ENCODE measurements at places on chromosomes 6 and 20.

GRCh38 chr20:51259455-51259854 lies 236.5 kb upstream of the KCNG1 start:
- DNase-seq = no peak

DNA sequence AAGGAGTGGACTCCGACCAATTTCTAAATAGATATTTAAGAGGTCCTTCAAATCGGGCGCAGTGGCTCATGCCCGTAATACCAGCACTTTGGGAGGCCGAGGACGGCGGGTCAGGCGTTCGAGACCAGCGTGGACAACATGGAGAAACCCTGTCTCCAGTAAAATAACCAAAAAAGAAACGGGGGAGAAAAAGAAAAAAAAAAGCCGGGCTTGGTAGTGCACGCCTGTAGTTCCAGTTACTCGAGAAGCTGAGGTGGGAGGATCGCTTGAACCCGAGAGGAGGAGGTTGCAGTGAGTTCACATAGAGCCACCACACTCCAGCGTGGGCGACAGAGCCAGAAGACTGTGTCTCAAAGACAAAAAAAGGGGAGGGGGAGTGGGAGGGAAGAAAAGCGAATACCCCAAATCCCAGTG lies 53.3 kb upstream of the HFE start:
- DNase-seq = no peak

DNA sequence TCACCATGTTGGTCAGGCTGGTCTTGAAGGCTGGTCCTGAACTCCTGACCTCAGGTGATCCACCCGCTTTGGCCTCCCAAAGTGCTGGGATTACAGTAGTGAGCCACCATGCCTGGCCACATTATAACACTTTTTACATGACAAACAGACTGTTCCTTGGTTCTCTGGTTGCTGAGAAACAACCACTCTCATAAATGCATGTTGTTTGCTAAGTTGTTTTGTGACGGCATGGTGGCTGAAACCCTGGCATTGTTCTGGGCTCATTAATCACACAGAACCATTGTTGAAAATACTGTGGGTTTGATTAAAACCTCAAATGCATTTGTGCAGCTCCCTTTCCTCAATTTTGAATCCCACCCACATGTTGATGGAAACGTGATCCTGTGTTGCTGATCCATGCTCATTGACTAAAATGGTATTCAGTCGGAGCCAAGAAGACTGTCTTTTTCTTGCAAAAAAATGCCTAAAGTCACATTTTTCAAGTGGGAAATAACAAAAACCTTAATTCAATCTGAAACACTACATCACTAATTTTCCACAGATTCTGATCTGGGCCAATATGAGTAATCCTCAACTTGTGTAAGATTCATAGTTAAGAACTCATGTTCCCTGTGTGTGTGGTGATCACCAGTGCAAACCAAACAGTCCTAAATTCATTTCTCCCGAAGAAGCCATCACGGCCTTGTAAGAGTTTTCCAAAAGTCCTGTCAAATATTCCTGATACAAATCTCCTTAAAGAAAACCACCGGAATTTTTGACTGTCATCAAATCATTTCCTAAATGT lies 132.8 kb downstream of the FNDC1 start:
- DNase-seq = no peak

- no peak for DNase-seq
Observed at GRCh38 chr6:169899481-169900145, 148.2 kb downstream of the ERMARD start.

- no peak for DNase-seq
Observed at GRCh38 chr6:131948692-131949619, 2.2 kb downstream of the CCN2 start.

GRCh38 chr20:52236292-52236691 lies 44.7 kb upstream of the ZFP64 start:
- no peak for DNase-seq

- DNase-seq = no peak
Observed at GRCh38 chr20:51326201-51326819, 216.2 kb downstream of the NFATC2 start.

DNA sequence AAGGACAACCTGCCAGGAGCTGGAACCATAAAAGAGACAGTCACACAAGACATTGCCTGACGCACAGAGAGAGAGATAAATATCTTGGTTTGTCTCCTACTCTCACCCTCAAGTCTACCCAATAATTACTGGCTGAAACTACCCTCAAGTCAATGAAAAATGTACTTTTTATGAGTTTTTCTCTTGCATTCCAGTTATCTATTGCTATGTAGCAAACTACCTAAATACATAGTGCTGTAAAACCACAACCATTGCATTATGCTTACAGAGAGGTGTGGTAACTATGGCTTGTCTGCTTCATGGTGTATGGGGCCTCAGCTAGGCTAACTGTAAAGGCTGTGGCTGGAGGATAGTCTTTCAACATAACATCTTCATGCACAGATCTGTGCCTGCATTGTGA lies 247.8 kb downstream of the HAO1 start:
- no peak for DNase-seq

GRCh38 chr6:147755999-147756398 lies 247.5 kb downstream of the SAMD5 start:
- no peak for DNase-seq

GRCh38 chr6:57108691-57109090 lies 18.7 kb downstream of the ZNF451 start:
- no peak for DNase-seq

DNA sequence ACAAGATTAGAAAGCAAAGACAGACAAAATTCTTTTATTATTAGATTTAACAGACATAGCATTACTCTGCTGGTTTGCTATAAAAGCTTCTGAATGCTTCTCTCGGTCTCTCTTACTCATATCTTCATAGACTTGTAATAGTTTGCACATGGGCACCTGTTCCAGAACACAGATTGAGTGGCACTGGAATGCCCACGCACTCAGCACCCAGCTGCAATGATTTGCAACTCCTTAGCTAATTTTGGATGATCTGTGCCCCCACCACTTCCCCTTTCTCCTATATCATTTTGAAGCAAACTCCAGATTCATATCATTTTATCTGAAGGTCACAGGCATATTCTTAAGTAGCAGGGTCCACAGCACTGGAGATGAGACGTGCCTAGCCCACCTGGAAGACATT lies 148.8 kb downstream of the CFAP61 start:
- no peak for DNase-seq

DNA sequence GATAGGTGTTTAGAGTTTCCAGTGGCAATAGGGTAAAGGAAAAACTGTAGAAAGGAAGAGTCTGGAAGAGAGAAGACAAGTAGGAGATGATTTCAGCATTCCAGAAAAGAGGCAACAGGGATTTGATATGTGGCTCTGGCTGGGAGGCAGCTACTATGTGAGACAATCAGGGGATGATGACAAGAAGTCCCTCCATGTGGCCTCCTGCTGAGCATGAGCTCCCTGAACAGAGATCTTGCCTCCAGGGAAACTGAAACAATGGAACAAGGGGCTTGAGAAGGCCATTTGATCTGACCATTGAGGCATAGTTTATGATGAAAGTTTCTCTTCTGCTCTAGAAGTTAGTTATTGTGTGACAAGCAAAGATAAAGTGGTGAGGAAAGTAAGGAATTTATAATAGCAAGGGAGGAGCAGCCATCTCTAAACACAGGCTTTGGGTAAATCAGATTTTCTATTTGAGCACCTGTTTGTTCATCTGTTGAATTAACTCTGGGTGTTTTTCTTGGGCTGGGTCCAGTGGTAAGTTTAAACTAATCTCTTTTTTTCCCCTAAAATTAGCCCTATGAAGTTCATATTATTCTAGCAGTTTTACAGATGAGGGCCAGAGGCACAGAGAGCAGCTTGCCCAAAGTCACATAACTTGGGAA lies 3.0 kb upstream of the GPX5 start:
- DNase-seq = no peak

GRCh38 chr6:67642582-67642981 lies 992.5 kb upstream of the ADGRB3 start:
- no peak for DNase-seq

DNA sequence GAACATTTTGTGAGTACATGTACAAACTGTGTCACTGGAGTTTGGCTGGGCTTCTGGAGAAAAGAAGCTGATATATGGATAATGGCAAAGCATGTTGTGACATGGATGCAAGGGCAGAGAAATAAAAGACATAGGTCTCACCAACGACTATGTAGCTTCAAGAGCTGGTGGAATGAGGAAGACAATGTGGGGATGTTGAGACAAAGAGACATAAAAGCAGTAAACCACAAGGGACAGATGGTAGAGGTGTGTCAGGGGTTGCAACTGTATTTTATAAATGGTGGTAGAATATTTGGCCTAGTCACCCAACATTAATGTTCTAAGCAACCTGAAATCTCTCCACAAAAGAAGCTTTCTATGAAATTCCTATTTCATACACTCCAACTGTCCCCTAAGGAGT lies 199.0 kb downstream of the KCNQ5 start:
- no peak for DNase-seq

- no peak for DNase-seq
Observed at GRCh38 chr6:53922539-53922981, 127.8 kb downstream of the LRRC1 start.

DNA sequence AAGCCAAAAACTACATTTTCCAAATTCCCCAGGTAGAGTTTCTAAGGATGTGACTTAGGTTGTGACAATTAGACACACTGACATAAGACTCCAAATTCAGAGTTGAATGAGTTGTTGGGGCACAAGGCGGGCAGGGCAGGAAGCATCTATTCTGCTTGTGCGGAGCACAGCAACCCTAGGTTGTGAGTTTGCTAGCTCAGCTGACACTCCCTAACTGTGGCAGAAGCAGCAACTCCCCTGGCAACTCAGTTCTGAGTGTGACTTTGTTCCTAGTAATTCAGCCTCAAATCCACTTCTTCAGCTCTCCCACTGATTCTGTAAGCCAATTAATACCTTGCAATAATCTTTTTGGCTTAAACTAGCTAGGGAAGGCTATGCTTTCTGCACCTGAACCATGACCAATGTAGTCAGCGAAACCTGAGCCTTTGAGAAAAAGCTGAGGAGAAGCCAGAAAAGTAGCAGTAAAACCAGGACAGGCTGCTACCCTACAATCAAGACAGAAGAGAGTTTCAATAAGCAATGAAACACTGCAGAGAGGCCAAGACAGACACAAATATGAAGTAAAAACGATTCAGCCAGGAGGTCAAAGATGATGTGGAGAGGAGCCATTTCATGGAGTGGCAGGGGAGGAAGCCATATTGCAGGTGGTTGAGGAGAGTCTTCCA lies 30.0 kb upstream of the PAQR8 start:
- no peak for DNase-seq

DNA sequence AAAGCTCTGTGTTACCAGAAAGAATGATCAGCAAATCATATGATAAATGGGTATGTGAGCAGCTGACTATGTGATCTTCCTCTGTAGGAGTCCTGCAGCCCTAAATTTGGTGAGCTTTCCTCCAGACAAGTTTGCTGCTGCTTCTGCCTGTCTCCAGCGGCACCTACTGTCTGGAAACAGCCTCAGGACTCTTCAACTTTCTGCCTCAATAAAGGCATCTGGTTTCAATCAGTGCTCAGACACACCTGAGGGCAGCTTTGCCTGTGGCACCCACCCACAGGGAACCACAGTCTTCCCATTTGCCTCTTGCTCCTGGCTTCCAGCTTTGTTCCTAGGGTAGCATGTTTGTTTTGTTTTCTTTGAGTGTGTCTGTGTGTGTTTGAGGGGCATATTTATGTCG lies 727.9 kb upstream of the MAN1A1 start:
- no peak for DNase-seq

DNA sequence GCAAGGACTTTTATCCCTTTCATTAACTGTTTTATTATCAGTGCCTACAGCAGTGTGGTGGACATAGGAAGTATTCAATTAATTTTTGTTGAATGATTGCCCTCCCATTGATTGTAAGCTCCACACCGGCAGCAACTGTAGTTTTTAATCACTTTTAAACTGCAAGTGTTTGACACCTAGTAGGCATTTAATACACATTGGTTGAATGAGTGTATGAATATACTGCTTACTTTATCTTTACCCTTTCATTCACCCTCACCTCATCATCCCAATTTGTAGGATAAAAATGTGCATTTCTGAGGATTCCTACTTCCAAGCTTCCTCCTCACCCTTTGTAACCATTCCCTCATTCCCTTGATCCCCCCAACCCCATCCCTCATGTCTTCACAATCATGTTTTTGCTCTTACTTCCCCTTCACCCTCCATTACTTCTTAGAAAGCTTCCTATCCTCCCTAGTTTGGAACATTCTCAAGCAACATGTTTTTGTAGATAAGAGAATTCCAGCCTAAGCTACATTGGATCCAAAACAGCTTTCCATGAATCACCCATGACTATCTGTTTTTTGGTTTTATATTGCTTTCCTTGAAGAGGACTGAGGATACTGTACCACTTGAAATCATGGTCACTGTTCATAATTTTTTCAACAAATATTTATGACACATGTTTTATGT lies 955 bp upstream of the SLC26A8 start:
- DNase-seq = no peak

DNA sequence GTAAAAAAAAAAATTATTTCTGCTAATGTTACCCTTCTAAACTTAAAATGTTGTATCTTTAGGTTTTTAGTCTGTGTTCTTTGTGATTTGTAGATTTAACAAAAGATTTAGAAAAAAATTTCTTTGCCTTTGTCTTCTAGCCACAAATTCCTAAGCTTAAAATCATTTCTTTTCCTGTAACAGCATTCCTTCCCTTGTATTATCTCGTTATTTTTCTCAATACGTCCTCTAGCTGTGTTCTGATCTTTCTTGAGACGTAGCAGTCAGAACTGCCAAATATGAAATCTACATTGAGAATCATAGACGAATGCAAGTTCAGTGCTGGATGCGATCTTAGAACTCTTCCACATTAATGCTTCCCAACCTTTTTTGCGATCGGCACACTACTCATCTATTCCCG lies 283.1 kb downstream of the UTRN start:
- no peak for DNase-seq

GRCh38 chr6:153090241-153090930 lies 40.7 kb downstream of the RGS17 start:
- DNase-seq = no peak

- DNase-seq = no peak
Observed at GRCh38 chr6:25341923-25342619, 62.9 kb downstream of the CARMIL1 start.

GRCh38 chr6:170018936-170019817 lies 267.8 kb downstream of the ERMARD start:
- DNase-seq = no peak

GRCh38 chr6:3882866-3883265 lies 33.7 kb downstream of the FAM50B start:
- no peak for DNase-seq

GRCh38 chr6:119322034-119322433 lies 27.5 kb downstream of the MAN1A1 start:
- no peak for DNase-seq

DNA sequence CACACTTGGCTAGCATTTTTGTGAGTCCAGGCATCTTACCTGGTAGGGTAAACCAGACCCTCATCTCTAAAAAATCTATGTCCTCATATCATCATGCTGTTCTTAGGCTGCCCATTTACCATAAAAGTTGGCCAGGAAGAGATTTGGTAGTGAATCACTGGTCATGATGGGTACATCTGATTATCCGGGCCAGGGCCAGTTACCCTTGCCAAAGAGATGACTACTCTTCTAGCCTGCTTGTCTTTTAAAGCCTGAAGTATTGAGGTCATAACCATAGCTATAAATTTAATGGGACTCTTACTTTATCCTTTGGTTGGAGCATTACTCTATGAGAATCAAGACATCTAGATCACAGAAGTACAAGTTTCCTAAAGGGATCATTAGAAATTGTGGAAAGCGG lies 276.8 kb downstream of the TENT5A start:
- no peak for DNase-seq

- DNase-seq = no peak
Observed at GRCh38 chr20:57198132-57199072, 68.0 kb downstream of the BMP7 start.

GRCh38 chr6:62775427-62776022 lies 435.7 kb upstream of the FKBP1C start:
- no peak for DNase-seq

All from CD4-positive, alpha-beta T cell treated with Interleukin-2 at 100 ng/mL for 4 hours (primary cell).